SW 1271 (cell line): ENCODE measurements at places on chromosomes 7 and 10.

- DNase-seq, result no peak
Observed at GRCh38 chr10:49363309-49364031, 32.4 kb downstream of the DRGX start.

DNA sequence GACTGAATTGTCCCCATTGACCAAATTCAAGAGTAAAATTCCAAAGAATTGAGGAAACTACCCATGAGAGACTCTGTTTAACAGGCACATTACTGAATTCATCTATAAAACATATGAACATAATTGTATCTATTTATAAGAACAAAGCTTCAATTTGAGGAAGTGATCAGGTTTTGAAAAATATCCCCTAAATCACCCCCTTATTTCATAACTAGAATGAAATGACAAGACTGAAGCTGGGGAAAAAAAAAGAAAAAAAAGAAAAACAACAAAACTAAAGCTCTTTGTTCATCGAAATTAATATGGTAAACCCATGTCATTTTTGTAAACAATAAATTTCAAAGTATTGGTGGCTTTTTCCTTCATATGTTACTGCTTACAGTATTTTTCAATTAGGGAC lies 184.9 kb upstream of the SEMA3A start:
- DNase-seq, result no peak

DNA sequence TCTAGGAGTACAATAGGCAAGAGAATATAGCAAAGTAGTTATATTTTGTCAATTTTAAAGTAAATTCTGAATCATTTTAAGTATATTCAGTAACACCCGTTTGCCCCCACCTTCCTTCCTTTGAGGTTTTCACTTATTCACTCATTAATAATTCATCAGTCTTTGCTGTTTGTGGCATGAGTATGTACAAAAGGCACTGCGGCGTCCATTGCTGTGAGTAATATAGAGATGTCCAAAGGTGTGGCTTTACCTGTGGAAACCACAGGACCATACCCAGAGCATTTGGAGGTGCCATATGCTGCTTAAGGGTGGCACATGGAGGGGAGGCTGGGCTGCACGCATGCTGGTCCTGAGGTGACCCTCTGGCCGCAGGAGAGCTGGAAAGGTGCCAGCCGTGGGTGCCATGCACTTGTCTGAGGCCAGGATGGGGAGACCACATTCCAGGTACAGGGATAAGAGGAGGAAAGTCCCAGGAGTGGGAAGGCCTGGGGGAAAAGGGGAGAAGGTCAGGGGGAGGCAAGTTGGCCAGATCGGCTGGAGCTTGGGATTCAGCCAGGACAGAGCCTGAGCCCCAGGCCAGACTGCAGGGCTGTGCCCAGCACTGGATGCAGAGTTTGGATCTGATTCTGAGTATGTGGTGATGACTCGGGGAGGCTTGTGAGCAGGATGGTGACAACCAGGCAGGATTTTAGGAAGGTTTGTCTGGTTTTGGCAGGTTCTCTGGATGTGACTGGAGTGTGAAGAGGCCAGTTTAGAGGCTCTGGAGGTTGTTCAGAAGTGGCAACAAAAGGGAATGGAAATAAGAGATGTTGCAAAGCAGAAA lies 223.4 kb downstream of the MGMT start:
- DNase-seq, result no peak

- DNase-seq, result no peak
Observed at GRCh38 chr7:158362001-158362400, 225.6 kb downstream of the PTPRN2 start.

- no peak for DNase-seq
Observed at GRCh38 chr7:126972571-126972970, 280.2 kb downstream of the GRM8 start.

GRCh38 chr10:126583552-126584200 lies 86.8 kb downstream of the C10orf90 start:
- no peak for DNase-seq

DNA sequence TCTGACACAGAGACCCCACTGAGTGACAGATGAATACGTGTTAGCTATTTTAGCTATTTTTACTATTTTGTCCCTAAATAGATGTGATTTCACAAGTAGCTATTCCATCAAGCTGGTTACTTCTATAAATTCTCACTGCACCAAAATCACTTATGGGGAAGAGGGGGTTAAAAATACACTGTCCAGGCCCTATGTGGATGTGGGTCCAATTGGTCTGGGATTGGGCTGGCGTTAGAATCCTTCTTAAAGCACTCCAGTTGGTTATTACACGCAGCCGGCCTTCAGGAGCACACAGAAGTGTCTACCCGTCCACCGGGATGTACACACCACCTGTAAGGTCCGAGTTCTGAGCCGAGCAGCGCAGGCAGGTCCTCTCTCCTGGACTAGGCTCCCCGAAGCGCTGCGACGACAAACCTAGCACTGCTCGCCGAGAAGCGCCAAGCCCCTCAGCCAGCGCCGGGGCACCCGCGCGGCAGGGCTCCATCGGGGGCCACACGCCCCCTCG lies 222.3 kb upstream of the MKLN1 start:
- DNase-seq, result no peak

- DNase-seq, result no peak
Observed at GRCh38 chr10:13271552-13272163, 28.2 kb downstream of the PHYH start.
